Kidney (tissue), 22 donors: ENCODE measurements at places on chromosomes 3 and 15. TPM values are rescaled to one million over a fixed set of nuclear protein-coding genes. Genes with fewer than 3 reads are reported as not detected.

- peak; percentile 63 for DNase-seq
Measured at GRCh38 chr15:60994963-60995475, 234.1 kb downstream of the RORA start.

Gene SSR3
- polyA plus RNA-seq: 150 TPM

DNA sequence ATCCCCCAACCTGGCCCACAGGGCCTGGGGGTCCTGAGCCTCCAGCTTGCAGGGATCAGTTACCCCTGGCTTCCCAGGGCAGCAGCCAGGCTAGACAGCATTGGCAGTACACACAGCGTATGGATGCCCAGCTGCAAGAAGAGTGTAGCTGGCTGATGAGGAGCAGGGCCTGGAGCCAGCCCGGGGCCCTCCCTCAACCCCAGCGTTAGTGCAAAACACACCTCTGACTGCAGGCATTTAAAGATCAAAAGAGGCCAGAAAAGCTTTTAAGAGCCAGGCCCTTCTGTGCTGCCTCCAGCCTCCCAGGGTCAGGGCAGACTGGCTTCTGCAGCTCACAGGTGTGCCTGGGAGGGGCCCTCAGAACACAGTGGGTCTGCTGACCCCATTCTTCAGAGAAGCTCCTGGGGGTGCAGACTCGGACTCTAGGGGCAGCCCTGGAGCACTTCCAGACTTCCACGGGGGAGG is 110.6 kb downstream of the ETFA start:
- no peak for DNase-seq

GRCh38 chr15:33022629-33023028 is 171.9 kb downstream of the FMN1 start:
- peak; percentile 52 for DNase-seq

GRCh38 chr3:123695152-123695551 is 110.3 kb upstream of the HACD2 start:
- no peak for DNase-seq

DNA sequence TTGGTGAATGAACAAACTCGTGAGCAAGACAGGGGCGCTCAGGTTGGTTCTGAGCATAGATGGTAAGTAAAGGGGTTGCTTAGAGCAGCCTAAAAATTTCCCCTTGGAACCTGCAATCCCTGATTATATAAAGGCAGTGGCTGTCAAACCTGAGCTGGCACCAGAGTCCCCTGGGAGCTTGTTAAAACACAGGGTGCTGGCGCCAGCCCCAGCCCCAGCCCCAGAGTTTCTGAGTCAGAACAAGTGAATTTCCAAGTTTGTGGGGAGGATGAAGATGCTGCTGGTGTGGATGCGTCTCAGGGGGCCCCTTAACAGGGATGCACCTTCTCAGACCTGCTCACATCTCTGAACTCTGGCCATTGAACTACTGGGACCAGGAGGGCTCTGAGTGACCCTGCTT is 48.2 kb downstream of the FEM1B start:
- no peak for DNase-seq

GRCh38 chr3:144942093-144942837 is 970.6 kb downstream of the DIPK2A start:
- DNase-seq: no peak

- DNase-seq: peak; percentile 44
Measured at GRCh38 chr3:42518800-42519567, 16.5 kb downstream of the VIPR1 start.

- DNase-seq: no peak
Measured at GRCh38 chr3:105139881-105140560, 226.7 kb upstream of the ALCAM start.

DNA sequence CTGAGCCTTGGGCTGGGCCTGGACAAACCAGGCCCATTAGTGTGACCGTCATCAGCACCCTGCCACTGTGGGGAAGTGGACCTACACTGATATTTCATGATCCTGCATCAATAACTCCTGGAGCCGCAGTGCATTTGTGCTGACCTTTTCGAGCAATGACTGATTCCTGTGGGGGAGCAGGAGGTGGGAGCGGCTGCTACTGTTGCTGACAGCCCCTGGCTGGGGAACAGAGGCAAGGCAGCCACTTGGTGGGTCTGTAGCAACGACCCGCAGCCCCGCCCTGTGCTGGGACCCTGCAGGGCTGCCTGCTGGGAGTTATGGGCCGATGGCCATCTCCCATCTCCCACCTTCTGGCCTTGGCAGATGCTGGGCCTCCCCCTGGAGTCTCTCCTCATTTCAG is 42.1 kb downstream of the CCDC33 start:
- no peak for DNase-seq

- peak; percentile 71 for DNase-seq
Measured at GRCh38 chr3:183265157-183265642, 12.1 kb downstream of the B3GNT5 start.

DNA sequence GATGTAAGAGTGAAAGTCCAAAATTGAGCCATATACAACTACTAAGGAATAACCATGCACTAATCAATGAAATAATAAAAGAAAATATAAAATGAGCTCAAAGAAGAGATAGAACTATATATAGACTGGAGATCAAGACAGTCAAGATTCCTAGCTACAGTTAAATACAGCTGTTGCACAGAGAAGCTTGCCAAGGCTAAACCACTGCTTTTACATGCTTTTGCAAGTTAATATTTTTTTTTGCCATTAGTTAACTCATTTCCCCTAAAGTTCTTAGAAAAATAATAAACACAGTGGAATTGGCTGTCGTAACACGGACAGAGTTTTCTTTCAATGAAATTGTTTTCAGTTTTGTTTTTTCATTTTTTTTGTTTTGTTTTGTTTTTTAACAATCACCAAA is 123.0 kb downstream of the VGLL3 start:
- DNase-seq: no peak

DNA sequence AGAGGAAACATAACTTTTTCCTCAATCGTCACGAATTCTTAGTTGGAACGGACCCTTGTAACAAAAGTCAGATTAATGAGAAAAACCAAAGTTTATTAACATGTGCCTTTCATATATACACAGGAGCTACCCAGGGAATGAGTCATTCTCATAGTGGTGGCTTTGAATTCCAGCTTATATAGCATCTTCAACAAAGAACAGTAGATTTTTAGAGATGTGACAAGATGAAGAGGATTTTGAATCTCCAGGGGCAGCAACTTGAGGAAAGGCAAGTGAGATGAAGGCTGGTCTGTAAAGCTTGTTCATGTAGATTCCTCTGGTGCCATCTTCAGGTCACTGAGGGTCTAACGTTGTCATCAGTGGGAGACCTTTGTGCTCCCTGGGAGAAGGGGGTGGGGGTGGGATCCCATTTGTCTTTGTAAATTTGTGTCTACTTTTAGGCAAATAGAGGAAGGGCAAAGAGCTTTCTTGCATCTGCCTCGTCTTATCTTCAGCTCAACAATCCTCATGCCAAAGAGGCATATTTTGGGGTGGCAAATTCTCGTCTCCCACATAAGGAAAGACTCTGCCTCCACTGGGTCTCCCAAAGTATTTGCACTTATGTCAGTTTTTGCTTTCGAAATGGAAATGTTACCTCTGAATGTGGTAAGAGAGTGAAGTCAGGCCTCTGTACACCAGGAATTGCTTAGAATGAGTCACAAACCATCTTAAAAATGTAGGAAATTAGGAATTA is 29.5 kb downstream of the CLEC3B start:
- DNase-seq: no peak

DNA sequence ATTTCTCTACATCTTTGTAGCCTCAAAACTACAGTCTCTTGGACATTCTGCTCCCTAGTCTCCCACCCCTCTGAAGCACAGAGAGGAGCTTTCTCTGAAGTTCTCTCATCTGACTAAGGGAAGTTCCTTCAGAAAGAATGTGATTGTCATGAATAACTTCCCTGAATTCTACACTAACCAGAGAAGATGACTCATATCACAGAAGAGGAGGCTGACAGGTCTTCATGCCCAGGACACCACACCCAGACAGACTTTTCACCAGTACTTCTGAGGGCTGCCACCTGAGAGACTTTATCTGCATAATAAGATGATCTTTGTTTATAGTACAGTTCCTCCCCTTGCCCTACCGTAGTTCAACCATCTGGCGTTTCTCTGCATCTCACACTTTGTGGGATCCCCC is 52.8 kb downstream of the CDIN1 start:
- DNase-seq: no peak

Gene RTP3
- polyA plus RNA-seq: 0.30 TPM

- DNase-seq: no peak
Measured at GRCh38 chr3:16151109-16151508, 23.4 kb upstream of the GALNT15 start.

DNA sequence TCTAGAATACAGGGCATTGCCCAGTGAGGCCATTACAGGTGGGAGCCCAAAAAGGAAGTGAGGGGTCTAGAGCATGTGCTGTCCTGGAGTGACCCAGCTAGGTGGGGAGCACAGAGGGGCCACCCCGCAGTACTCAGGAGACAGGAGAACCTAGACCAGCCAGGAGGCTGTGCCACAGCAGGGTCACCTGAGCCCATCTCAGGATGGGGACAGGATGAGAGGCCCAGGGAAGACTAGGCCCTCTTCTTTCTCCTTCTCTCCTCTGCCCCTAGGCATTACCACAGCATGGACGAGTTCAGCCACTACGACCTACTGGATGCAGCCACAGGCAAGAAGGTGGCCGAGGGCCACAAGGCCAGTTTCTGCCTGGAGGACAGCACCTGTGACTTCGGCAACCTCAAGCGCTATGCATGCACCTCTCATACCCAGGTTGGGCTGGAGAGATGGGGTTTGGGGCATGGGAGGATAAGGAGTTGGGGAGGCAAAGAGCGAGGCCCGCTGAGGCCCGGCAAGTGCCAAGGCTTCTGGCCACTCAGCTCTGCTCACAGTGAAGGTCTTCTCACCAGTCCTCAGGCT is 20.6 kb downstream of the LOXL1 start:
- DNase-seq: no peak

DNA sequence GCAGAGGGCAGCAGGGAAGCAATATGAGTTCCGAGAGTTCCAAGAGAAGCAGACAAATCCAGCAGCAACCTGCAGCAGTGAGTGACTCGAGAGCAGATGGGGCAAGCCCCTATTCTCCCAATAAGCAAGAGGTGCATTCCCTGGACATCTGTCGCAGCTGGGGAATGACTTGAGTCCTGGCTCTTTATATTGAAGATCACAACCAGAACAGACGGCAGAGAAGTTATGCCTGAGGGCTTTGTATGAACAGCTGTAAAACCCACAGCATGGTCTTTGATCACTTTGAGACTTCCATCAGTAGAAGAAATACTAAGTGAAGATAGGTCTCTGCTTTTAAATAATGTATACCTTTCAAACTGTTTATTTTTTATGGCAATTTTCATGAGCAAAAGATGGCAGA is 23.6 kb upstream of the C3orf22 start:
- no peak for DNase-seq

GRCh38 chr3:191627064-191627463 is 166.1 kb downstream of the PYDC2 start:
- peak; percentile 32 for DNase-seq

- DNase-seq: no peak
Measured at GRCh38 chr3:88398581-88398980, 248.8 kb downstream of the C3orf38 start.

- DNase-seq: no peak
Measured at GRCh38 chr3:57832486-57832885, 76.4 kb downstream of the SLMAP start.

DNA sequence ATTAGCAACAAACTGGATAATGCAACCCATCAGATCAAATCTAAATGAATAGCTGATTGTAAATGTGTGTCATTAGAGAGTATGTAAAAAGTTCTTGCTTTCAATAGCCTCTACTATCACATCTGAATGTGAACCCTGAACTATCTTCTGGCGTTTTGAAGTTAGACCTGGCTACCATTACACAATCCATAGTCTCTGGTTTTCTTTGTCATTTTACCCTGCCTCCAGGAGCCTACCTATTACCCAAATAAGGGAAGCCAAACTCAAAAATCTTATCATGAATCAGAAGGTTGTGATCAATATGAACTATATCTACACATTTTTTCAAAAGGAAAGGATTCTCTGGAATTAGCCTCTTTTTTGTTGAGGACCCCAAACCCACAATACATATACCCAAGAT is 31.8 kb downstream of the PCYT1A start:
- DNase-seq: no peak
